ENCODE measurements at places on chromosomes 6 and 20.

- no peak for DNase-seq
These were observed 102.8 kb upstream of the JARID2 start for GRCh38 chr6:15143086-15143485.

- DNase-seq = no peak
These were observed 34.5 kb downstream of the TPD52L1 start for GRCh38 chr6:125188037-125188436.

DNA sequence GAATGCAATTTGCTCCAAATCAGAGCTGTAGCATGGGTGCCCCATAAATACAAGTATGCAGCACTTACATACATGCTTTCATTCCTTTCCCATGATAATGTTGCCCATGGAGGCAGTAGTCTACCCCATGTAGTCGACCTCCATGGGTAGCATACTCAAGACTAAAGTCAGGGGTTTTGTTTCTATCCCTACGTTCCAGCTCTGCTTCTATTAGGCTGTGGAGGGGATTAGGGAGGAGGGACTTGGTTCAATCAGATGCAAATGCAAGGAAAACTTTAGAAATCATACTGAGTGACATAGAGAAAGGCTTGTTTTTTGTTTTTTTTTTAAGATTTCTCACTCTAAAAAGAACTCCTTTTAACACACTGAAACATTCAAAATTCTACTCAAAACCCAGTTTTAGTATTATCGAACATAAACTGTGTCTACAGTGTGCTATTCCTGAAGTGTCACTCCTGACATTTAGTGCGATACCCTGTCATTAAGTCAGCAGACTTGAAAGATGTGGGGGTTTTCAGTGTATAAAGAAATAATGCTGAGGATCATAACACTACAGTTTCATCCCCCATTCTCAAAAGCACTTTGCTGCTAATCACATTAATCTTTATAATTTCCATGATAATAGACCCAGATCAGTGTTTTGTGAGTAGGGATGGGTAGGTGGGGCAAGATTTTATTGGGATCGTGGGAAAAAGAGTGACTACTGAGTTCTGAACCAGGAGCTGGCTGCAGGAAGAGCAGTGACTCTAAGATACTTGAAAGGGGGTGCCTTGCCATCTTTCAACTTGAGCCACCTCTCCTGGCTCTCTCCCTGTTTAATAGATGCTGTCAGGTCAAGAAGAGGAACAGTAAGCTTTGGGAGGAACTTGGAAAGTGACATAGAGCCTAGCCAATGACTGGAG is 40.4 kb upstream of the SCML4 start:
- no peak for DNase-seq

DNA sequence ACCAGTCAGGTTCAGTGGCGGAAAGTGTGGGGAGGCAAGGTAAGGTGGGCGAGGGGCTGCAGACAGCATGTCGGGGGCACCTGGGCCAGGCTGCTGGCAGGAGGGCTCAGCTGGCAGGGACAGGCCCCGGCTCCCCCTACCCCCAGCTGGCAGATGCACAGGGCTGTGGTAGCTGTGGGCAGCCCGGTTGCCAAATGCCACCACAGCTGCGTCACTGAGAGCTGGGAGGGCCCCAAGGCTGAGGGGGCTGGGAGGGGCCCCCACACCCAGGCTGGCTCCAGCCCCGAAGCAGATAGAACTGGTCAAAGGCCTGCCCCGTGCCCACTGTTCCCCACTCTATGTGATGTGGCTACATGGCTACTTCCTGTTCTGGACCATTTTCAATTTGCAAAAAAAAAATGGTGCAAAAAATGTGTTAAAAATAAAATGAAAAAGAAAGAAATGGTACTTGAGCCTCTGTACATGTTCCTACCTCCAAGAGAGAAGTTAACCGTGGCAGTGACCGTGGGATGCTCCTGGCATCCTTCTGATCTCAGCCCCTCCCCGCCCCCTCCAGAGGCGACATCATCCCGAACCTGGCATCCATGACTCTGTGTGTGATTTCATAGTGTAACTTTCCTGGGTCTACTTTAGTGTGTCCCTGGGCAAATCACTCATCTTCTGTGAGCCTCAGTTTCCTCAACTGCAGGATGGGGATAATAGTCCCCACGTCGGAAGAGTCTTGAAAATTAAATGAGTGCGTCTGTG is 64.4 kb downstream of the UBE2V1 start:
- peak; percentile 50 for DNase-seq

DNA sequence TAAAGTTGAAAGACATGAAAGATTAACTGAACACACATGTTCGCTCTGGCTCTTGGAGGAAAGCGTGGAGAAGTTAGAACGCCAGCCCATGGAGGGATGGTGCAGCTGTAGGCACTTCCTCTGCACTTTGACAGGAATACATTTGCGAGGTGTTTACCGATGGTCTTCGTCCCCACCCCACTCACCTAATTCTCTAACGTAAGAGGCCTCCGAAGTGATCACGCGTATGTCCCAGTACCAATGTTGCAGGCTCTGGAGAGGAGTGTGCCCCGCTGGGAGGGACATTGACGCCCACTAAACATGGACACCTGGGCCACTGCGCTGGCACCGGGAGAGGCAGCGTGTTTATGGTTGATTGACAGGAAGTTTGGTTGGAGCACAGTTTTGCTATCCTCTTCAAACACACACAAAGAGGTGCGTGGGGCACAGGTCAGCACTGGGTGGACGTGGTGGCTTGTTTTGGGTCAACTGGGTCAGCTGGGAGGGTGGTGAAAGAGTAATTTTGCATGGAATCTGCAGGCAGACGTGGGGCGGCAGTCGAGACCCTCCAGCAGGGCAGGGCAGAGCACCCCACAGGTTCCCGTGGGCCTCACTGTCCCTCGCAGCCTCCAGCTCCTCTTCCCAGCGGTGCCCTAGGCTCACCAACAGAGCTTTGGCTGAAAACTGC is 110.1 kb downstream of the DLL1 start:
- DNase-seq = no peak

DNA sequence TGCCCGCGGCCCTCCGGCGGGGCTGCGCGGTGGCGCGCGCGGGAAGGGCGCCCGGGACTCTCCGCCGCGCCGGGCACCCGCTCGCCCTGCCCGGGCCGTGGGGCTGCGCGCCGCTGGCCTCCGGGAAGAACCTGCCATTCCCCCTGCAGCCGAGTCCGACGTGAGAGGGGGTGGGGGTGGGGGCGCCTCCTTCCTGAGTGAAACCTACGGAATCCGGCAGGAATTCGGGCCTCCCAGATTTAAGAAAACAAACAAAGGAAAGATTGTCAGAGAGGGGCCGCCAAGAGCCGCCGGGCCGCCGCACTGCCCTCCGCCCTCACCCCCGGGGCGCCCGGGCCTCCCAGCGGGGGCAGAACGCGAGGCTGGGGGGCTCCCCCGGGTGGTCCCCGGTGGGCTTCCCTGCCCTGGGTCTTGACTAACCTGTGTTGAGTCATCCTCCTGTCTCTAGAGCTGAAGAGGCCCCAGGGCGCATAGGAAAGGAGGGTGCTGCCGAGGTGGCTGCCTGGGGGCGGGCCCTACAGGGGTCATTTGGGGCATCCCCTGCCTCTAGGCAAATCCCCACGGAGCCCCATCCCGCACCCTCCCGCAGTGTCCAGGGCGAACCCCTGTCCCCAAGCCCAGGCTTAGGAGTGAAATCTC is 42.2 kb upstream of the FOXP4 start:
- DNase-seq = no peak

GRCh38 chr20:3296261-3297078 is 57.5 kb upstream of the SLC4A11 start:
- no peak for DNase-seq

DNA sequence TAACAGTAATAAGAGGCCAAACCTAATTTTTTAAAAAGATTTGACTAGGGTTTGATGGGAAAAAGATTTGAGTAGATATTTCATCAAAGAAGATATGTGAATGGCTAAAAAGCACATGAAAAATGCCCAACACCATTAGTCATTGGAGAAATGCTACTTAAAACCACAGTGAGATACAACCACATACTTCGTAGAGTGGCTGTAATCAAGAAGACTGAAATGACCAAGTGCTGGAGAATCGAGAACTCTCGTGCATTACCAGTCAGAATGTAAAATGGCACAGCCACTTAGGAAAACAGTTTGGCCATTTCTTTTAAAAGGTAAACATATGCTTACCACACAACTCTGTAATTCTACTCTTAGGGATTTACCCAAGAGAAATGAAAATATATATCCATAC is 175.5 kb downstream of the EYA2 start:
- DNase-seq = no peak
